Tongue (tissue), 3 donors: ENCODE measurements at places on chromosomes 11 and 22.
A peak's percentile ranks its signal among the peaks of the same experiment; 100 is the strongest.

DNA sequence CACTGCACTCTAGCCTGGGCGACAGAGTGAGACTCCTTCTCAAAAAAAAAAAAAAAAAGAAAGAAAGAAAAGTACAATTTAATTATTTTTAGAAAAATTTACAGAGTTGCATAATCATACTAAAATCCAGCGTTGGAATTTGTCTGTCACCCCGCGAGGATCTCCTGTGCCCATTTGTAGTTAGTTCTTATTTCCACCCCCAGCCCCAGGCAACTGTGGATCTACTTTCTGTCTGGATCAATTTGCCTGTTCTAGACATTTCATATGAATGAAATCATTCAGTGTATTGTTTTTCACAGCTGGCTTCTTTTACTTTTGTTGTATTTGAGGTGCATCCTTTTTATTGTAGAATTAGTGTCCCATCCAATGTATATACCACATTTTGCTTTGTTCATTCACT lies 102.6 kb upstream of the RASSF10 start:
- no peak for DNase-seq

GRCh38 chr11:39021539-39021938 lies 2423.5 kb upstream of the RAG2 start:
- DNase-seq: no peak

- DNase-seq: peak; percentile 31
These were observed 89.5 kb upstream of the KCNQ1OT1 start for GRCh38 chr11:2789331-2789730.

- DNase-seq: no peak
These were observed 23.5 kb downstream of the RDX start for GRCh38 chr11:110272919-110273318.

DNA sequence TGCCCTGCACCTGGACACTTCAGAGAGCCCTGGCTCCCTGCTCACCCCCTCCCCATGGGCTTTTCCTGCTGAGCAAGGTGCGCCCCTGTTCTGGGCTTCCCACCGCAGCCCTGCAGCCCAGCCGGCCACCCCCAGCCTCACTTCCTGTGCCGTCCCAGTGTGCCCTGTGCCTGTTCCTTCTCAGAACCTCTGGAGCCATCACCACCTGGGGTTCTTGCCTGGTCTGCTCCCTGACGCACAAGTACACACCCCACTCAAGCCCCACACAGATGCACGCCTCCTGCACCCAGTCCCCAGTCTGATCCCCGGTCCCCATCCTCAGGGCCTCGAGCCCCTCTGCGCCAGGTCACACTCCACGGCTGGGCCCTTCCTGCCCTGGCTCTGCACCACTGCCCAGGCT lies 23.9 kb upstream of the DGCR8 start:
- no peak for DNase-seq

- DNase-seq: no peak
These were observed 2.8 kb upstream of the TTC12 start for GRCh38 chr11:113311536-113311935.

DNA sequence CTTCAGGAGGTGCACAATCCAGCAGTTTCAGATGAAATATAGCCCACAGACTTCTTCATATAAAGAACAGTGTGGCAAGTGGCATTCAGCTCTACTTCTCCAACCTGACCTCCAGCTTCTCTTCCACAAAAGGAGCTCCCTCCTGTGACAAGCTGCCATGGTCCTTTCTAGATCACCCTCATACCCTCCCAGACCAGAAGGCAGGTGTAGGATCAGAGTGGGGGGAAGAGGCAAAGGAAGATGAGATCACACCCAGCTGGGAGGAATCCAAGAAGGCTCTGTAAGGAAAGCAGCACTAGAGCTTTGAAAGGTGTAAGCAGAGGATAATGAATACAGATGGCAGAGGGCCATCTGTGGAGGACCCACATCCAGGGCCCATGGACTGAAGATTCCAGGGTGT lies 7.6 kb downstream of the CLPB start:
- no peak for DNase-seq
